A375 (cell line): ENCODE measurements at places on chromosomes 13 and 19. TPM values are rescaled to one million over a fixed set of nuclear protein-coding genes. Genes with fewer than 3 reads are reported as not detected.

Gene PSG11
- not detected in 2 replicates for total RNA-seq

Gene NAPSA
- not detected in 2 replicates for total RNA-seq

Gene MTMR6
- total RNA-seq: 8.0 and 8.2 TPM in 2 replicates

Gene ZNF112
- 4.1 and 6.3 TPM in 2 replicates for total RNA-seq

Gene RASIP1
- total RNA-seq: 0.08 TPM in 1 of 2 replicates, not detected in the other

Gene IRGC
- not detected in 2 replicates for total RNA-seq

Gene TRAPPC5
- total RNA-seq: 121 and 150 TPM in 2 replicates

Gene ZNF433
- 1.9 and 6.3 TPM in 2 replicates for total RNA-seq

Gene ZNF229
- 8.7 and 9.8 TPM in 2 replicates for total RNA-seq

Gene NCCRP1
- total RNA-seq: not detected in 2 replicates

Gene ZAR1L
- not detected in 2 replicates for total RNA-seq

Gene MED16
- total RNA-seq: 20.4 and 25.1 TPM in 2 replicates

Gene DIRAS1
- total RNA-seq: 0.72 and 1.0 TPM in 2 replicates

Gene APOC4
- total RNA-seq: not detected in 2 replicates

Gene NBEA
- total RNA-seq: 3.1 and 3.2 TPM in 2 replicates

Gene LGALS4
- 0.57 TPM in 1 of 2 replicates, not detected in the other for total RNA-seq

Gene KLK10
- not detected in 2 replicates for total RNA-seq

Gene ZNF99
- 0.03 TPM in 1 of 2 replicates, not detected in the other for total RNA-seq

Gene NECTIN2
- 49.1 and 49.5 TPM in 2 replicates for total RNA-seq

Gene KLK15
- not detected in 2 replicates for total RNA-seq

Gene TBXA2R
- 0.32 and 0.87 TPM in 2 replicates for total RNA-seq
